Neural progenitor cell (in vitro differentiated cells): ENCODE measurements at places on chromosomes 16 and 17.

- peak; percentile 74 for DNase-seq
Observed at GRCh38 chr17:61451538-61452300, 503 bp upstream of the TBX4 start.

DNA sequence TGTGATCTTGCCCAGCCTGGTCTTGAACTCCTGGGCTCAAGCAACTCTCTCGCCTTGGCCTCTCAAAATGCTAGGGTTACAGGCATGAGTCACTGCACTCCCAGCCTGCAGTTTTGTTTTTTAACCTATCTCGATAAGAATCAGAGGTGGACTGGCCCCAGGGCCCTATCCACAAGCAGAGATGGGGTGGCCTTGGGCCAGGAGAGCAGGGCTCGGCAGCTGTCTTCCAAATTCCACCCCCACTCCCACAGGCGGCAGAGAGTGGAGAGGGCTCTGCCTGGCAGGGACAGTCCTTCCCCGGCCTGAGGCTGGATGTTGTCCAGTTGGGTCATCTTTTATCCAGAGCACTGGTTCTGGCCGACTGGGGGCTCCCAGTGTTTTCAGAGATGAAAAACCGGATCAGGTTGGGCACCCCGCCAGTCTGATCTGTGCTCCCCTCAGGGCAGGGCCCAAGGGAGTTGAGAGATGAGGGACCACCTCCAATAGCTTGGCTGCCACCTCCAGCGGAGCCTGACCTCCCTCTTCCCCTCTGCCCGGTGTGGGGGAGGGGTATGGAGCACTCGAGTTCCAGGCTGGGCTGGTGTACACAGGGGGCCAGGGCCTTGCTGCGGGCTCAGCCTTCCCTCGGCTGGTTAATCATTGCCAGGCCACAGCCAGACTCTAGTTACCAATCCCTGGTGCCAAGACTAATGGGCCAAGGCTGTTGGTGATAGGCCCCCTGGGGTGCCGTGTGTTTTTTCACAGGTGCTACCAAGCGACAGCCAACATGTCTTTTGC is 30.3 kb upstream of the MYO15B start:
- no peak for DNase-seq

DNA sequence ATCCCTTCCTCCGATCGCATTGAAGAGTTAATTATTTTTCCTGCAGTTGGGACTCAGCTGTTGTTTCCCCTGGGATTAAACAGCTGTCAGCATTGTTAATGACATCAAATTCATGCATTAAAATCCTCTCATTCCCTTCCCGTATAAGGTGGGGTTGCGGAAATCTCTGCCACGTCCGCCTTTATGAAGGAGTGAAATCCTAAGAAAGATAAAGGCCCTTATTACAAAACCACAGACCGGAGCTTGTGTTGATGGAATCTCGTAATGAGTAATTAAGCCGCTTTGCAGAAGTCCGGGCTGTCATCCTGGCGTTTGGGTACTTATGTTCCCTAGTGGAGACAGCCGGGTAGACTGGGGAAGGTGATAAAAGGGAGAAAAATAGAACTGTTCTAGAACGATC is 627.6 kb downstream of the MAF start:
- no peak for DNase-seq

- no peak for DNase-seq
Observed at GRCh38 chr16:50354629-50355456, 13.9 kb downstream of the BRD7 start.

DNA sequence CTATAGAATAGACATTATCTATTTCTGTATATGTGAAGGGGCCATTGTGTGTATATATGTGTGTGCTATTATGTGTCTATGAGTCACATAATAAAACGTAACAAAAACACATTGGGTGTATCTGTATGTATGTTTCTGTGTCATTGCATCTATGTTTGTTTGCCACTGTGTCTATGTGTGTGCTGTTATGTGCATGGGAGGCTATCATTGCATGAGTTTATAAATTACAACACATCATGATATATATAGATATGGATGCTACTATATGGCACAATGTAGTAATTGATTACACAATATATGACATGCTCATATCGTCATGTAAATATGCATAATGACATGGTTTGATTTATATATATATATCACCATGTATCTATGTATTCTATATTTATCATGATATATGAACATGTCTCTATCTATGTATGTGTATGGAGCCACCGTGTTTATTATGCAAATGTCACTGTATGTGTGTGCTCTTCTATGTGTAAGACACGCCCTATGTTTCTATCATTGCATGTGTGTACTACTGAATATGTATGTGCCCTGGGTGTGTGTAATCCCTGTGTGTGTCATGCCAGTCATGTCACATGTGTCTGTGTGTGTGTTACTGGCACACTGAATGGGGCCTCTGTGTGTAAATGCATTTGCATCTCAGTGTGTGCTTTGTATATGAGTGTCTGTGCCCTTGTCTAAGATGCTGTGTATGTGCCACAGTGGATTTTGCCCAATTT is 1.4 kb upstream of the TSPOAP1 start:
- no peak for DNase-seq

DNA sequence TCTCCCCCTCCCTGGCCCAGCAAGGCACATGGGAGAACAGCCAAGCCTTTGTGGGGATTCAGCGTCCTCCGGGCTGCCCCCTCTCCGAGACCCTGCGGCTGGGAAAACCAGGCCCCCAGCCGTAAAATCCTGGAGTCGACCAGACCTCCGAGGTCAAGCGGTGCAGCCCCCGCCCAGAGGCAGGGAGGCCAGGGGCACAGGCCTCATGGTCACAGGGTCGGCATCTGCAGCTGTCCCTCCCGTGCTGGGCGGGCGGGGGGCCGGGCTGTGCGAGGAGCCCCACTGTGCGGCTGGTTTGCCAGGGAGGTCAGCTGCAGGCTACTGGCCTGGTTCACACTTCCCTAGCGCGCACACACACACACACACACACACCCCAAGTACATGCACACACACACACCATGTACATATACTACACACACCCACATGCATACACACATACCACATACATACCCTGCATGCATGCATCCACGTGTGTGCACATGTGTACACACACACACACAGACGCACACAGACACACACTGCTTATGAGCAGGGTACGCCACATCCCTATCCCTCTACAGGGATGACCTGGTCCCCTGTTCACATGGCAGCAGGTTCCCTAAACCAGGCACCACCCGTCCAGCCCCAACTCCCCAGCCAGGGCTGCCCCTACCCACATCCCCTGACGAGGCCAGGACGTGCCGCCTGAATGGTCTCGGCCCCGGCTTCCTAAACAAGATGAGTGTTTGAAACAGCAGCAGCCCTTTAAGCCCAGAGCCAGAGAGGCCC is 108.9 kb upstream of the CIBAR2 start:
- DNase-seq: no peak

DNA sequence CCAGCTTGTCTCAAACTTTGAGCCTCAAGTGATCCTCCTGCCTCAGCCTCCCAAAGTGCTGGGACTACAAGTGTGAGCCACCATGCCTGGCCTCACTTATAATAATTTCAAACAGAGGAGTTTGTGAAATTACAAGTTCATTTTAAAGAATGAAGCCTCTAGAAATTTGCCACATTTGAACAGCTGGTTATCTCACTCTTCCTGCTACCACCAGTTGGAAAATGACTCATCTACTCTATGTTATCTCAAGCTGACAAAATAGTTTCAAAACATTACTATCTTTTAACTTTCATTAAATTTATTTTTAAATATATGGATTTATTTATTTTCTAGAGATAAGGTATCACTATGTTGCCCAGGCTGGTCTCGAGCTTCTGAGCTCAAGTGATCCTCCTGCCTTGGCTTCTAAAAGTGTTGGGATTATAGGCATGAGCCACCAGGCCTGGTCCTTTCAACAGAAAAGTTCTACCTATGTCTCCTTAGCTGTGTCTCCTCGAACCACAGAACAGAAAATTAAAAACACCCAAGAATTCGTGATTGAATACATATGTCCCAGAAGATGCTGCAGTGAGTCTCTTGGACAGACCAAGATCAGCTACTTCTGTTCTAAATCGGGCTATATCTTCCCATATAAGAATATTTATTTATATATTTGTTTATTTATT is 47.6 kb downstream of the MYH13 start:
- no peak for DNase-seq

DNA sequence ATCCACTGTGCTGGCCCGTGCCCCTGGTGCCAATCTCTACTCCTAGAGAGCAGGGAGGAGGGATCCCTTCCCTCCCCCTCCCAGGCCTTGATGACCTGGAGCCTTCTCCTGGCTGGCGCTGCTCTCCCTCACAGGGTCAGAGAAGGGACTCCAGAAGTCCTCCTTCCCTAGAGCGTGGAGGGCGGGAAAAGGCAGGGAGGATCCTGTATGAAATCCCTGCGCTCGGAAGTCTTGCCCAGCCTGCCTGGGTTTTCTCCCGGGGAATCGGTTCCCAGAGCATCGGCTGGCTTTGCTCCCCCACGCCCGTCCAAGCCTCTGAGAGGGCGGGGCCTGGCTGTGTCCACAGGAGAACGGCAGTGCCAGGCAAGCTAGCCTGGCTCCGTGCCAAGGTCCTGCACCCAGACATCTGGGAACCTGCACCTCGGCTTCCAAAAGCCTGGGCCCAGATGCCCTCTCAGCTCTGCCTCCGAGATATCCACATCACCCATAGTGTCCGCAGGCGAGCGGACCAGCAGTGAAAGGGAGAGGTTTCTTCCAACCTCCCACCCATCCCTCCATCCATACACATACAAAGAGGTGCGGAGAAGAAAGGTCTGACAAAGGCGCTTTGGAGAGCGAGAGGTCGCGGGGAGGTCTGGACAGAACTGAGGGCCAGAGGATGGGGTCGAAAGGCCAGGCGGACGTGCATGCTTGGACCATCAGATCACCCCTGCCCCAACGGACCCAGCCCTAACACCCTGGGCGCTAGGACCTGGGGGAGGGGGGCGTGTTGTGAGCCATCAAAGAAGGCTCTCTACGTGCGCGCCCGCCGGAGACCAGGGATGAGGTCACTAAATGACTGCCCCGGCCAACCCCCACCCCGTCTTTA is 1.1 kb downstream of the MPP2 start:
- DNase-seq: peak; percentile 92

- no peak for DNase-seq
Observed at GRCh38 chr16:62135446-62135845, 99.2 kb upstream of the CDH8 start.

- DNase-seq: no peak
Observed at GRCh38 chr16:83458612-83459011, 349.2 kb upstream of the HSBP1 start.

DNA sequence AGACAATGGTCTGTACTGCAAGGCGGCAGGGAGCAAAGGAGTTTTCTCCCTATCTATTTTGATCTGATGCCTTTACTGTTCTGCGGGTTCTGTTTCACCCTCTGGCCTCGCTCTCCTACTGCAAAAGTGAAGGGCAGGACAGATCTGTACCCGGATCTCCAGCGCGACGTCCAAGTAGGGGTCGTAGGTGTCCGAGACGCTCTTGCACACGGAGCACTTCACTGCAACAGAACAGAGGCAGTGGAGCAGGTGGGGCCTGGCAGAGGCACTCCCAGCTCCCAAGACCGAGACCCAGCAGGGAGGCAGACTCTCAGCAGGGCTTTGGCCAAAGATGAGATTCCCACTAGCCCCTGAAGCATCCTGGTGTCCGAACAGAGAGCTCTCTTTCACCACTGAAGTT is 19.8 kb downstream of the USP36 start:
- DNase-seq: no peak

DNA sequence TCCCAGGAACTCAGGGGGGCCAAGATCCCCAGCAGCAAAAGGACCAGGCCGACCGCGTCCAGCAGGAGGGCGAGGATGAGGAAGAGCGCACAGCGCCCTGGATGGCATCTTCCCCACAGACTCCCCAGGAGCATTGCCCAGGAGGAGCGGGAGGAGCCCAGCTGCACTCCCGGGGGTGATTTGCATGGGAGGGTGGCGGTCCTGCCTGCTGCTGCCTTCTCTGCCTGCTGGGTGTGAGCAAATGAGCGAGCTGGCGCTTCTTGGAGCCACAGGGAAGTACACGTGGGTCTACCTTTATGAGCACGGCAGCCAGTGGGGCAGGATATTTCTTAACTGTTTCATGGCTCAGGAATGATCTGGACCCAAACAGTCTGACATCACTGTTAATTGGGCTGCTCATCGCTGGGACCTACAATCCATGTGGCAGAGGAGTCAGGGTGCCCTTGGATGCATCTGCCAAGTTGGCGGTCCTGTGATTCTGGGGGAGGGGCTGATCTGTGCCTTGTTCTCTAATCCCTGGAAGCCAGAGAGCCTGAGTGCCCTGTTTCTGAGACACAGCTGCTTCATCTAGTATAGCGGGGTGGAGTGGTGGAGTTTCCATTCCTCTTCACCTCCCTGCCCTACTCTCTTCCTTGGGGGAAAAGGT is at the start of gene TMEM238L:
TMEM238L (minus strand) TSS at position 270 of the 646 bp plus-strand sequence; CDS start at position 134, 136 bp downstream.
- no peak for DNase-seq

- DNase-seq: no peak
Observed at GRCh38 chr16:1519831-1520230, 13.6 kb upstream of the TMEM204 start.

DNA sequence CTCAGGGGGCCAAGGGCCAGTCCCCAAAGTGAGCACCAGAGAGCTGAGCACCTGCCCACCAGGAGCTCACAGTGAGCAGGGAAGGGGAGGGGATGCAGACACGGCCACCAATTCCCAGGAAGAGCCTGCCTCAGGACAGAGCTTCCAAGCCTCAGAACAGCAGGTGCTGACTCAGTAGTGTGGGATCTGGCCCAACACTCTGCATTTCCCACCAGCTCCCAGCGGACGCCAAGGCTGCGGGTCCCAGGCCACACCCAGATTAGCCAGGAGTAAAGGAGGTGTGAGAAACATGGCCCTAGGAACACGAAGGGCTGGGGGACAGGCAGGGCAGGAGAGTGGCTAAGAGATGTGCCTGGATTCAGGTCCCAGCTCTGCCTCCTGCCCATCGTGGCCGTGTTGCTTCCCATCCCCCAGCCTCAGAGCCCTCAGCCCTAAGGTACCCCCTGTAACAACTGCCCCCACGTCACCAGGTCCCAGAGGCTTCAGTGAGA is 28.4 kb upstream of the EIF1 start:
- no peak for DNase-seq

GRCh38 chr17:80529104-80529903 is 15.3 kb upstream of the RPTOR start:
- DNase-seq: no peak

DNA sequence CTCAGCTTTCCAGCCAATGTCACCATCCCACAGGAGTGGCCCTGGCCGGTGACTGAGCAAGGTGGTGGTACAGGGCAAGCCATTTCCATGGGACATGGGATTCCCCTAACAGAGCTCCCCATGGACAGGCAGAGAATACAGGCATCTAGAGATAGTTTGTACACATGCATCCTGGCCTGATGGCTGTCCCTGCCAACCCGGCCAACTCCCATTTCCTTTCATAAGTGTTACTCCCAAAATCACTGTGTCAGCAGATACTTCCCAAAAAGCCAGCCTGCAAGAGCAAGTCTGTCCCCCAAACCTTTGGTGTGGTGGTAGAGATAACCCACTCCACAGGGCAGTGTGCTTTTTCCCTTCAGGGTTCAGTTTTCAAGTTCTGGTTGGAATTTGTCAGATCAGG is 32.4 kb upstream of the SLC47A1 start:
- no peak for DNase-seq

- DNase-seq: peak; percentile 90
Observed at GRCh38 chr17:39621523-39622379, 5.0 kb upstream of the PPP1R1B start.

DNA sequence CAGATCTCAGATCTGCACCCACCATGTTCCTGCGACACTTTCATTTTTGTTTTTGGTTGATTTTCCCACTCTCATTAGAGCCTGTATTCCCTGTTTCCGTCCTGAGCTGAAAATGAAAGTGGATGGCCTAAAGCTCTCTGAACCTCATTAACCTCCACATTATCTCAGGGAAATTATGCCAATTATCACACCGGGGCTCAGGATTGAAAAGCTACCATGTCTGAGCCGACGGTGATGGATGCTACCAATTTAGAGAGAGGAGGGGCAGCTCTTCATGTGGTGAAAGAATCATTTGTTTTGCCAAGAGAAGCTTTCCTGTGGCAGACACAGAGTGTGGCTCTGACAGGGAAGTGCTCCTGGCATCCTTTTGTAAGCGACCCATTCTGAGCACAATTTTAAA is 410.4 kb upstream of the CDH11 start:
- DNase-seq: peak; percentile 16
